ENCODE measurements at places on chromosomes 11 and 22.

DNA sequence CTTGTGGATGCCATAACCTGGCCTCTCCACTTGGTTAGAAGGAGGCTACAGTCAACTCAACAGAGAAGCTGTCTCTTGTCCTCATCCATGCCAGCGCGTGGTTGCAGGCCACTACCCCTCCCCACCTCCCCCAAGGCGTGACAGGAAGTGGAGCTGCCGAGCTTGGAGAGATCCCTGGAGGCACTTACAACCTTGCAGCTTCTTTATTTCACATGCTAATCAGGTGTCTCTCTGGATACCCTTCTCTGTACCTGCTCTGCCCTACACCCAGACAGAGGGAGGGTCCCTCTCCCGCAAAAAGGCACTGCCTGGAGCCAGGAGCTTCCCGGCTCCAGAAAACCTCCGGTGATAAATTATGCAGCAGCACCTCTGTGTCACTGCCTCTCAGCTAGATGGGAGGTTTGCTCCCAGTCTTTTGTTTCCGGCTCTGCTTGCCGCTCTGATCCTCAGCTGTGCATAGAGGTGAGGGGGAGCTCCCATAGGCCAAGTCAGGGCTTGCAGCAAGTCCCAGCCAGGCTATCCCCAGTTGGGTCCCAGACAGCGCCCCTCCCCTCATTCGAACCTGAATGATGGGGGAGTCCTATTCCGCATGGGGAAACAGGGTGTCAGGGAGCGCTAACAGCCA lies 5.7 kb downstream of the LRP4 start:
- no peak for DNase-seq

DNA sequence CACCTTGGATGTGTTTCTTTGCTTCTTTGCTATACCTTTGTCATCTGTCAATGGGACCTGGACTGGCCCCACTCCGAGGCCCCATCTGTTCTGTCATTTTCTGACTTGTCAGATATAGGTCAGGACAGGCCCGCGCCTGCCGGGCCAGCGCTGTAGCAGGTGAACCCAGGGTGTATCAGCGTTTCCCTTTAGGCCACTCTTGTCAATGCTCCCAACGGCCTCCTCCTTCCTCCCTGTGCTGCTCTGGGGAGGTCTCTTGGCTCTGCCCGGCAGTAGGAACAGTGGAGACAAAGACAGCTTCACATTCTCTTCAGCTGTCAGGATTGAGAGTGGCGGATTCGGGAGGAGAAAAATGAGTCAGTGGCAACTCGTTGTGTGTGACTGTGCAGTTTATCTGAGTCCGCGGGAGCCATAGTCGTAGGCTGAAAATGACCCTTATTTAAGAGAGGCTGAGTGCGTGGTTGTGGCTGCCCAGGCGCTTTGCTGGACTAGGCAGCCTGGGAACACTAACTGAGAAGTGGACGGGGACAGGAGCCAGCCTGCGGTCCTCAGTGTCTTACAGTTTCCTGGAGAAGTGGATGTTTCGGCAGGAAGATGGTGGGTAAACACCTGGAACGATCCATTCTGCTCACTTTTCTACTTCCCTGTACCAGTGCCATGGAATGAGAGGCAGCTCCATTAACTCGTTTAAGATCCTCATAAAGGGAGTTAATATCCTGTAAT lies 102.3 kb downstream of the PRR5L start:
- DNase-seq, result no peak

DNA sequence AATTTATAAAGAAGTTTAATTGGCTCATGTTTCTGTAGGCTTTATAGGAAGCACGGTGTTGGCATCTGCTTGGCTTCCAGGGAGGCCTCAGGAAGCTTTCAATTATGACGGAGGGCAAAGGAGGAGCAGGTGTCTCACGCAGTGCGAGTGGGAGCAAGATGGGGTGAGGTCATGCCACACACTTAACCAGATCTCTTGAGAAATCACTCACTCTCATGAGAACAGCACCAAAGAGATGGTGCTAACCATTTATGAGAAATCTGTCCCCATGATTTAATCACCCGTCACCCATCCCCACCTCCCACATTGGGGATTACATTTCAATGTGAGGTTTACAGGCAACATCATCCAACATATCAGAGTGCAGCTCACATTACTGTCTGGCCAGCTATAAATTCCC lies 103.5 kb downstream of the ARHGAP8 start:
- DNase-seq, result no peak

DNA sequence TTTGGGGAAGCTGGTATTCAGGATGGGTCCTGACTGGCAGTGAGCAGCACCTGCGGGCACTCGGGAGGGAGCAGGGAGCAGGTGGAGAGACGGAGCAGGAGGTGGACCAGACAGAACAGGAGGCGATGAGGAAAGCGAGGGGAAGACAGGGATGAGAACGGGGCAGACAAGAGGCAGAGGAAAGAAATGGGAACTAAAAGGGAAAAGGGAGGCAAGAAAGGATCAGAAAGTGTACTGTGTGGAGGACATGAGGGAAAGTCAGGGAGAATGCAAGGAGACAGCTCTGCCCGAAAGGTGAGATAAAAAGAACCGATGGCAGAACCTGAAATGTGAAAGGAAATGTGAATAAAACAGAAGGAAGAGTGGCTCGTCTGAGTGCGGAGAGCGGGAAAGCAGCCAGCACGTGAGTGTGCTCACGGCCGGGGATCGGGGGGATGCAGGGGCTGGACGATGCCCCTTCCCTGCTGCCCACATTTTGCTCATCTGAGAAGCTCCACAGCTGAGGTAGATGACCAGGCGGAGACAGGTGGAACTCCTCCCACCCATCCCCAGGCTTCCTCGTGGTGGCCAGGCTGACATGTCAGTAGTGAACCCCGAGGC lies 494.4 kb upstream of the B3GAT1 start:
- no peak for DNase-seq

DNA sequence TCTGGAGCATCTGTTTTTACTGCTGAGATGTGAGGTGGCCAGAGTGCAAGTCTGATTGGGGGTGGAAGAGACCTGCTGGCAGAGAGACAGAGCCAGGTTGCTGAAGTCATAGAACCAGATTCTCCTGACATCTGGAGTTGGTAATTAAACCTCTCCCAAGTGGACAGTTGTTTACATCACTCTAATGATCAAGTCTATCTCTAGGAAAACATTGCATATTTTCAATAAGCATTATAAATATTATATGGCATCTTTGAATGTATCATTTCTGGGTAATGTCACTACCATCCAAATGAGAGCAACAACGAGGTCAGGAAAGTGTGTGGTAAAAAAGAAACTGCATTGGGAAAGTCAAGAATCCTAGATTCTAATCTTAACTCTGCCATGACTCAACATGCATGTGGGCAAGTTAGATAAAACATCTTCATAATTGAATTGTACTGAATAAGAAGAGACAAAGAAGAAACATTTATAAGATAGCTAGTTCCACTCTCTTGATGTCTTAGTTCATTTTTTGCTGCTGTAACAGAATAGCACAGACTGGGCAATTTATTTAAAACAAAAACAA lies 351.2 kb upstream of the API5 start:
- no peak for DNase-seq

GRCh38 chr11:111635706-111636045 lies 33.4 kb downstream of the SIK2 start:
- DNase-seq, result peak; percentile 65

DNA sequence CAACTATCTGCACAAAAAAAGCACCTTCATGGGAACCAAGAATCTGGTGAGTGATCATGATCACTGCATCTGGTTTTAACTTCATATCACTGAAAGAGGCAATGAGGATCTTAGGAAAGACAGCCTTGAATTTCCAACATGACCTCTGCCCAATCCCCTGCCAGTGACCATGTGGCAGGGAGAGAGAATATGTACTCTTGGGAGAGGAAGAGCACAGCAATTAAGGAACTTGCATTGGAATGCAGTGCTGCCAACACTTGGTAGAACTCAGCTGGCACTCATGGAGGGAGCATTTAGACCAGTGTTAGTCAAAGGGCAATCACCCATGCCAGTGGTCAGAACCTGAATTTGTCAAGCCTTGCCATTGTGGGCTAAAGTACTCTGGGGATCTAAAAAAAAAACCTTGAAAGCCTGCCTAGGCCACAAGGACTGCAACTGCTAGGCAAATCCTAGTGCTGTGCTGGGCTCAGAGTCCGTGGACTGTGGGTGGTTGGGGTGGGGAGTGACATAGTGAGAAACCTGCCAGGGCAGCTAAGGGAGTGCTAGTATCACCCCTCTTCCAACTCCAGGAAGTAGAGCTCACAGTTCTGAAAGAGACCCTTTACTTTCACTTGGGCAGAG lies 23.1 kb downstream of the JRKL start:
- DNase-seq, result no peak

DNA sequence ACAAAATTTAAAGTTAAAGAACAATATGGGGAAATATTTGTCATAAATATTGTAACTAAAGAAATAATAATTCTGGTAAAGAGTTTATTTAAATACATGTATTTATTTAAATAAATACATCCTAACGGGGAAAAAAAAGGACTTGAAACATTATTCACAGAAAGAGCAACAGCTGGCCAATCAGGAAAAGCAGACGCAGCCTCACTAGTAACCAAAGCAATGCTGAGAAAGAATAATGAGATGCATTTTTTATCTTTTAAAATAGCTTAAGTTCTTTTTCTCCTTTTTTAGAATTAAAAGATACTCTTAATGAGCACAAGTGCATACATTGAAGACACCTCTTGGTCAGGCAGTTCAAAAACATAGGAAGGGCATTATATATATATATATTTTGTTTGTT lies 2.6 kb upstream of the LTO1 start:
- DNase-seq, result no peak

- DNase-seq, result no peak
Measured at GRCh38 chr22:44365832-44366231, 53.1 kb upstream of the SHISAL1 start.

DNA sequence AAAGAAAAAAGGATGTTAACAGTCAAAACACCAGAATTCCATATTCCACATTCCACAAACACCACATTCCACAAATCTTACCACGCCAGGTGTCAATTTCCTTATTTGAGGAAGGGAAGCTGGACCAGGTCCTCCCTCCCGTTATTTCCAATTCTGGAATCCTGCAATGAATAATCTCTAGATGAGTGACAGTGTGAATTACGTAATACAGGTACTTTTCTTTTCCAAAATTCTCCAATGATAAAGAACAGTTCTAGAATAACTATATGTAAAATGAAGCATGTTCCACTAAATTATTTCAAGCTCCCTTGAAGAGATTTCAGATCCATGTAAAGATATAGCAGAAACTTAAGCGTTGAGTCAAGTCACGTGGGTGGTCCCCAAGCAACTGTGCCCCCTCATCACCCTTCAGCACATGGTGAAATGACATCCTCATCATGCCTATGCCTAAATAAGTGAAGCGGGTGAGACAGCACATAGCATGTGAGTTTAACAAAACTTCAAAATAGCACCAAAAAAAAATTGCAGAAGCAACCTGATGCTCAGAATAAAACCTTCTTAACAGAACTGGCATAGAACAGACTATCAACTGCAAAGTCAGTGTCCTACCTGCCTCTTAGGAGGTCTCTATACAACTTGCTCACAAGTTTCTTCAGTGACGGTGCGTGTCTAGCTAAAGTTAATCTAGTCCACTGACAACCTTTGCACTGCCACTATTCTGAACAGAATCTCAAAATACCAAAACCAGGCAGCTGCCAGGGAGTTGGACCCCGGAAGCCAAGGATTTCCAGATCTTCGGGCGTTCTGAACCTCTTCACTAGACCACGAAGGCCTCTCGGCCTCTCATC lies 876 bp downstream of the NFRKB start:
- no peak for DNase-seq

DNA sequence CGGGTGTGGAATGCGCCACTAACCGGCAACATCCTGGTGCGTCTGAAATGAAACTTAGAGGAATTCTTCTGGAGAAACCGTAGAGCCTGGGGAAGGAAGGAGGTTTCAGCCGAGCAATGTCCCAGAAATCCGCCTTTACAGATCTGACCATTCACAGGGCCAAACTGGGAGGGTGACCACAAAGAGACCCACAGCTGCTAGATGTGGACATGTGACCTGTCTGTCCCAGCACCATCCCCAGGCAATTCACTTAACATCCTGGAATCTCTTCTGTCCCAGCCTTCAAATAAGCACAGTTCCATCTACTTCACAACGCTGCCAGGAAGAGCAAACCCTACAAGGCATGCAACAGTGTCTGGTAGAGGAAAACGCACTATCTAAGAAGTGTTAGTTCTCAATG lies 9.8 kb downstream of the MCAT start:
- no peak for DNase-seq

GRCh38 chr22:25060522-25061071 lies 108.1 kb downstream of the KIAA1671 start:
- DNase-seq, result no peak

GRCh38 chr11:46505741-46506482 lies 87.9 kb downstream of the AMBRA1 start:
- no peak for DNase-seq

GRCh38 chr11:61797263-61797944 lies 4.7 kb downstream of the FEN1 start:
- peak; percentile 91 for DNase-seq

DNA sequence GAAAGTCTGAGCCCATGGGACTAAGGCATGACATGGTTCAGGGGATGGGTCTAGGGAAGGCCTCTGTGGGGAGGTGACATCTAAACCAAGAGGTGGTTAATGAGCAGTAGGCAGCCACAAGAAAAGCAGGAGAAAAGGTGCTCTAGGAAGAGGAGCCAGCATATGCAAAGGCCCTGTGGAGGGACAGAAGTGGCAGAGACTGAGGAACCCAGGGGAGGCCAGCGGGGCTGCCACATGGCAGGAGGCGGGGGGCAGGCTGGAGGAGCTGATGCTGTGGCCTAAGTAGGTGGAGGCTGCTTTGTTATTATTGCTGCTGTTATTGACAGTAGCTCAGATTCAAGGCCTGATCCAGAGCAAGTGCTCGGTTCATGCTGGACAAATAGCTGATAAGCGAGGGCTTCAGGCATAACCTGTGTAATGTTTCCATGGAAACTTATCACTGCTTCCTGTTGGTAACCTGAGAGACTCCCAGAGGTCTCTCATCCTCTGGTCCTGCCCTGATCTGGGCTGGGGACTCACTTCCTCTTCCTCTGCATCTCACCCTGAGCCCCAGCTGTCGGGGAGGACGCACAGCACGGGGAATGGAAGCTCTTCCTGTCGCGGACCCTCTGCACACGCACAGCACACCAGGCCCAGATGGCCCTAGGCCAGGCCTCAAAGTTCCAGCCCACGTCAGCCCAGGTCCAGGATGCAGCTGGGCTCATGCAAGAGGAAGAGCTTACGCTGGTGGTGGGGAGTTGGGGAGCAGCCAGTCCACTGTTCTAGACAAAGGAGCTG lies 75.2 kb upstream of the TP53I11 start:
- peak; percentile 25 for DNase-seq
